NCI-H1092 treated with DMSO at 0.1 percent for 48 hours (cell line): ENCODE measurements at places on chromosomes 6 and 20.

DNA sequence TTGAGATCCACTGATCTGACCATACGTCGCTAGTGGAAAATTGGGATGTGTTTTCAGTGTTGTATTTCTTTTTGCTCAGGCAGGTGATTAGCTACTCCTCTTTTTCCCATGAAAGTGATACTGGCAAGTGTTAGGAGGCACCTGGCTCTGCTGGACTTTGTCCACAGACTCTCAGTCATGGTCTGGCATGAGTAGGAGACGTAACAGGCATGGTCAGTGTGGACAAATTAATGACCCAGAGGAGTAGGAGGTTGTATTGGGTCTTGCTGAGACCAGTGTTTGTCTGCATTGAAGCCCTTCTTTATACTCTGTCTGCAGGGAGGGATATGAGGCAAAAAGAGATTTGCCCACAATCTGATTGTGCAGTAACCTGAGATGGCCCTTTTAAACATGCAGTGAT is 178.7 kb downstream of the DTNBP1 start:
- peak; percentile 33 for DNase-seq

- no peak for DNase-seq
Observed at GRCh38 chr6:136628996-136629395, 78.8 kb upstream of the MAP7 start.

DNA sequence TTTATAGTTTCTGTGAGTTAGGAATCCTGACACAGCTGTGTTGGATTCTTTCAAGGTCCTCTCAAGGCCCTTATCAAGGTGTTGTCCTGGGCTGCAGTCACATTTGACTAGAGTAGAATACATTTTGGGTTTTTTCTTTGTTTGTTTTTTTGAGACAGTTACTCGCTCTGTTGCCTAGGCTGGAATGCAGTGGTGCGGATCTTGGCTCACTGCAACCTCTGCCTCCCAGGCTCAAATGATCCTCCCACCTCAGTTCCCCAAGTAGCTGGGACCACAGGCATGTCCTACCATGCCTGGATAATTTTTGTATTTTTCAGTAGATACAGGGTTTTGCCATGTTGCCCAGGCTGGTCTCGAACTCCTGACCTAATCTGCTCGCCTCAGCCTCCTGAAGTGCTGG is 15.7 kb downstream of the NFYA start:
- DNase-seq = no peak

- no peak for DNase-seq
Observed at GRCh38 chr6:15876406-15876805, 213.6 kb upstream of the DTNBP1 start.

DNA sequence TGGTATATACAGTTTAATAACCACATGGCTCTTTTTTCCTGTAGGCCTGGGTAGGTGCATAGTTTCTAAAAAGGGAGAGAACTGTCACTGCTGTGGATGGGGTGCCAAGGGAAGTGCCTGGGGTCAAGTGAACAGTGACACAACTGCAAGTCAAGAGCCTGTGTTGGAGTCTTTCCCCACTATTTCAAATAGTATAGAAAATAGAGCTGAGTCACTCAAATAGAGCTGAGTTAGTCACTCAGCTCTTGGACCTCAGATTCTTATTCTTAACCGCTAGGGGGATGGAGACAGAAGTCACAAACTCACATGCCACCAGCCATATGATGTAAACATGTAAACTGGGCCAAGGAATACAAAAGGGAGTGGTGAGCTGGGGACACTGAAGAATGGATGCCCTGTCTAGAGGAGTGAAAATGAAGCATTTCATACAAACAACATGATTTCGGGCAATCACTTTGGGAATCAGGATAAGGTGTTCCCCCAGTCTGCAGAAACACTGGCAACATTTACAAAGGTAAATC is 2.1 kb downstream of the NQO2 start:
- no peak for DNase-seq

DNA sequence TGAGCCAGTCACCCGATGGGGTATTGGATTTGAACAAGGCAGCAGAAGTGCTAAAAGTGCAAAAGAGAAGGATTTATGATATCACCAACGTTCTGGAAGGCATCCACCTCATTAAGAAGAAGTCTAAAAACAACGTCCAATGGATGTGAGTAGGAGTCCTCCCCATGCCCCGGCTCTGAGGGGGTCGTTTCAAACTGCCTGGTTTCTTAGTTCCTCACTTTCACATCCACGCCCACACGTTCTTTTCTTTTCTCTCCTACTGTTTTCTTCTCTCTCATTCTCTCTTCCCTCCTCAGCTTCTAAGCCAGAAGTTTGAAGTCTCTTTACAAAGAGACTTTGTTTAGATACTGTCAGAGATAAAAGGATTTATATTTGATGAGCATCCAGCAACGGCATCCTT is 53.0 kb upstream of the CDKAL1 start:
- no peak for DNase-seq

DNA sequence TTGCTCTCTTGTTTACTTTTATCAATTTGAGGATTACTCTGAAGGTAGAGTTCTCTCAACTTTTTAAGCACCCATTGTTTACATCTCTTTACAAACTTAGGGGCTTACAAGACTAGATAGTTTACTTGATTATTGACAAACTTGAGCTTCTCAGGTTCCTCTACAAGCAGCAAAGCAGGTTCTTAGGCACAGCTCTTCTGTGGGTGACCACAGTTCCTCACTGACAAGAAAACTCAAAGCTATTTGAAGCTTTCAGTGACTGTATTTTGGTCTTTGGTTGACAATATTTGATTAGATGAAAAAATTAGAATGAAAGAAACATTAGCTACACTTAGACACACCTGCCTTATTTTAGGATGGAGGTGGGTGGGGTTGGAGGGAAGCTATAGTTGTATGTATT is 327.3 kb upstream of the RUNX2 start:
- no peak for DNase-seq

DNA sequence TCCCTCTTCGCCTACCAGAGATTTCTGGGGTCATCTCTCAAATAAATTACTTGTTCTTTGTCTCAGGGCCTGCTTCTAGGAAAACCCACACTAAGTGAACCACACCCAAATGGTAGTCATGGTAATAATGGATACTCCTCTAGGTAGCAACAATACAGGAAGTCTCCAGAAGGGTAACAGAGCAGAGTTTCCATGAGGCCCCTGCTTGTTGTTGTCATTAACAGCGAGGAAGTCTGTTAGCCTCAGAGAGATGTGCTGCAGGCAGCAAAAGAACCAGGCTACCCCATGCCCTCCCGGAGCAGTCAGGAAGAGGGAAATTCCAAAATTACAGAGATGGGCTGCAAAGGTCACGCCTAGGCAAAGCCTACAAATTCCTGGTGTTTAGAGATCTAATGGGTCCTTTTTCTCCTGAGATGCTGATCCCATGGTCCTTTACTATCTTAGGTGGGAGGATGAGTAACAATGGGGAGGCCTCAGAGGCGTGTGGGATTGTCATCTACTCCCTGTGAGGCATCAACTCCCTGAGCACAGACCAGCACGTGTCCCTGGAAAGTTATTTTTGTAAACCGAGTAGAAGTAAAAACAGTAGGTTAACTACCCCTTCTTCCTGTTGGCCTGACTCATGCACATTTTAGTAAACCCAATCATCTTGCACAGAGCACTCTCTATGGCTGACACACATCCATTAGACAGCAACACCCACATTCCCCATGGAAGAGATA is 10.1 kb downstream of the ISM1 start:
- DNase-seq = no peak

DNA sequence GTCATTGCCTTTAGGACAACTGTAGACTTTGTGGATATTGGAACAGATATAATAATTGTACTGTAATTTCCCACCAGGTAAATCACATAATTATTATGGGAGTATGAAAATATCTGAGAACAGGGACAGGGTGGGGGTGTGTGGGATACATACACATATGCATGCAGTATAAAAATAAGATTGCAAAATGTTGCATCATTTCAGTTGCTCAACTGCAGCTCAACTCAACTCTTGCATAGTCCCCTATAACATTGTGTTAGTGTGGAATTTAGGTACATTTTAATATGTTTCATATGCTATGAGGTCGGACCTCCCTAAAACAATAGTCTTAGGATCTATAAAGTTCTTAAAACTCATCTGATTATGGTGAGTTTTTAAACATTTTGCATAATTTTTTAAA is 275.0 kb upstream of the FLRT3 start:
- no peak for DNase-seq

DNA sequence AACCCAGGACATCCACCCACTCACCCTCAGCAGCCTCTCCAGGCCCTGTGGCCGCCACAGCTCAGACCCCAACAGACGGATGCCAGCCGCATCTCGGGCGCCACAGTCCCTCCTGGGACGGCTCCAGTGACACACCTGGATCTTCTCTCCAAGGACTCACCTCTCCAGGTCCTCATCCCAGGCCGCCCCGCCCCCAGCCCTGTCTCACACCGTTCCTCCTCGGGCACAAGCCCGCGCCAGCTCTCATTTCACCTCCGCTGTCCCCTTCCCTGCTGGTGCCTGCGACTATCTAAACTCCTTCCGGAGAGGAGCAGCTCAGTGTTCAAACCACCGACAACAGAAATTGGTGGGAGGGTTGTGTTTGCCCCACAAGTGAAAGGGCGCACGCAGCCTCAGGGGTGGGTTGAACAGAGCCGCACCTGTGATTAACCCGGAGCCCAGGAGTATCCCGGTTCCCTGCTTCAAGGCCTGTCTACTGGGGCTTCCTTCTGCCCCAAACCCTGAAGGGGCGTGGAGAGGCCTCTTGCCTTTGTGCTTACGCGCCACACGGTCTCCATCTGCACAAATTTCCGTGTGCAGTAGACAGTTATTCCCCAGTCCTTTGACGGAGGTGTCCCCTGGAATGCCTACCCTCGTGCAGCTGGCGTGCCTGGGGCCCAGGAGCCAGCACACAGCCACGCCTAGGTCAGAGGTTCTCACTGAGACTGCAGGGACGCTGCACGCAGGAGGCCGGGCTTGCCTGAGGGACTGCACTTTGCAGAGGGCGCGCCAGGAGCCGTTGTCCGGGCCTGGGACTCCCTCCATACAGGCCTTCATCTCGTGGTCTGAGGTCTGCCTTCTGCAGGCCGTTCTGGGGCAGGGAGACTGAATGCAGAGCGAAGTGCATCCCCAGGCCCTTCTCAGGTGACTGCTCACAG is 232.7 kb downstream of the DLL1 start:
- no peak for DNase-seq

- no peak for DNase-seq
Observed at GRCh38 chr20:52829111-52829510, 143.0 kb upstream of the TSHZ2 start.

GRCh38 chr6:101666256-101666655 is 272.7 kb downstream of the GRIK2 start:
- peak; percentile 11 for DNase-seq

DNA sequence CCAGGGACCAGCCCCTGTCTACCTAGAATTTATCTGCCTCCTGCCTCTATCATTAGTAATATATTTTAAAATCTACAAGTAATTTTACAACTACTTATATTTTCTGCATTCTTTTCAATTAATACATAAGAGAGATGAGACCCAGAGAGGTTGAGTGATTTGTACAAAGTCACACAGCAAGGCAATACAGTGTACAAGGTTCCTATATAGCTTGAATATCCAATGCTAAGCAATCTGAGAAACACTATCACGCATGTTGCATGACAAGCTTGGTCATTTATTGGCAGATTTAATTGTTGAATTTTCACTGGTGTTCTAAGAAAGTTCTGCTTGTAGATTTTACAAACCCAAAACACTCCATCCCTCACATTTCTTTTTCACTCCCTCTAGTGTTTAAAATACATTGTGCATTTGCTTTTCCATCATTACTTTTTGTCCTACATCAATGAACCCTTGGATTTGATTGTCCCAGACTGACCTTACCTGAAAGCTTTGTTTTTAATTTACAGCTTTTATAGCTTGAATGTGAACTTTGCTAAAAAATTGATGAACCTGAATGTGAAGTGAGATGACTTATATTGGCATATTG is 520.9 kb upstream of the CITED2 start:
- no peak for DNase-seq

- no peak for DNase-seq
Observed at GRCh38 chr20:47281376-47281775, 75.1 kb downstream of the ZMYND8 start.

- no peak for DNase-seq
Observed at GRCh38 chr6:15477746-15478145, 185.1 kb downstream of the DTNBP1 start.

DNA sequence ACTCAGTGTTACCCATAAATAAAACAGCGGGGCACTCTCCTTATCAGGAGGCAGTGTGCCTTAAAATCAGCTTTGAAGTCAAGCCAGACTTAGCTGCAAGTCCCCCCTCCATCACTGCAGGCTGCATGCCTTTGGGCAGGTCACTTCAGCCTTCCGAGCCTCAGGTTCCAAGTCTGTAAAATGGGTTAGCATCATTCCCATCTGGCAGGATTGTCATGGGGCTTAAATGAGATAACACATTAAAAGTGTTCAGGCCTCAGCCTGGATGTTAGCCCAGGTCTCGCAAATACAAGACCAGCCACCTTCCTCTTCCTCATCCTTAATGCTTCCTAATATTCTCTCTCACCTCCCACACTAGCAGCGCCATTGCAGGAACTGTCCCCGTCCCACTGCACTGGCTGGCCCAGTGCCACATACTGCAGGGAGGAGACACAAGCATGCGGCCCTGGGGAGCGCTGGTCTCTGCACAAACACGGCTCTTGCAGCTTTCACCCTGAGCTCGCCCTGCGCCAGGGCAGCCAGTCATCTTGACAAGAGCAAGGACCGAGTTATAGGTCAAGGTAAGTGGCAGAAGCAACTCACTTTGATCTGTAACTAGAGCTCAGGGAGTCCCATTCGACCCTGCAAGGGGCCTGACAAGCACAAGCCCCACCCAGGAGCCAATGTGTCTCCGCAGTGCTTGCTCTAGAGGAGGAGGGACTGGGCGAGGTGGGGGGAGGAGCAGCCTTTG is 564.6 kb upstream of the AGPAT4 start:
- no peak for DNase-seq

DNA sequence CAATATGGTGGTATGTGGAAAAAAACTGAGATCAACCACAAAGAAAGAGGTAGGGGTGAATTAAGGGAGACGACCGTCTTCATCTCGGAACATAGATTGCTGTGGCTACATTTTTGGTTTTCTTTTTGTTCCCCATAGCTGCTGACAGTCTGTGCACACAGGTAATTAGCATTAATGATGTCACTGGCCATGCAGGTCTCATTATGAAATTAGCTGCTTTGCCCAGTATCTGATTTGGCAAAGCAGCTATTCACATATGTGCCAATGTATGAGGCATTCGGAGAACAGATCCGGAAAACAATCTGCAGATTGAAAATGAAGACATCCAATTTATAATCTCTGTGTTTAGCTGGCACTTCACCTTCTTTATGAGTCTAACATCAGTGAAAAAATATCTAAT is 13.1 kb downstream of the NOX3 start:
- no peak for DNase-seq

DNA sequence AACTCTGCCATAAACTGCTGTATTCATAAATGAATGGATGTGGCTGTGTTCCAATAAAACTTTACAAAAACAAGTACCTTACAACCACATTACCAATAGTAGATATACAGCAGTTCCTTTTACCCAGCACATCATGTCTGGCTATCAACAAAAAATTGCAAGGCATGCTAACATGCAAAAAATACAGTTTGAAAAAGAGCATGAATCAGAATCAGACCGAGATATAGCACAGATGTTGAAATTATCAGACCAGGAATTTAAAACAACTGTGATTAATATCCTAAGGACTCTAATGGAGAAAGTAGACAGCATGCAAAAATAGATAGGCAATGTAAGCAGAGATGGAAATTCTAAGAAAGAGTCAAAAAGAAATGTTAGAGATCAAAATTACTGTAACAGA is 8.4 kb upstream of the NUS1 start:
- no peak for DNase-seq

GRCh38 chr20:745683-746301 is 22.5 kb downstream of the SLC52A3 start:
- DNase-seq = no peak
